ENCODE measurements at places on chromosomes 13 and 19.
A peak's percentile ranks its signal among the peaks of the same experiment; 100 is the strongest.

- DNase-seq: peak; percentile 72
Measured at GRCh38 chr13:25286308-25286968, 850 bp downstream of the MTMR6 start.

GRCh38 chr13:32447894-32448623 is 20.1 kb upstream of the N4BP2L1 start:
- peak; percentile 15 for DNase-seq

- no peak for DNase-seq
Measured at GRCh38 chr19:18427080-18427742, 8.0 kb downstream of the SSBP4 start.

DNA sequence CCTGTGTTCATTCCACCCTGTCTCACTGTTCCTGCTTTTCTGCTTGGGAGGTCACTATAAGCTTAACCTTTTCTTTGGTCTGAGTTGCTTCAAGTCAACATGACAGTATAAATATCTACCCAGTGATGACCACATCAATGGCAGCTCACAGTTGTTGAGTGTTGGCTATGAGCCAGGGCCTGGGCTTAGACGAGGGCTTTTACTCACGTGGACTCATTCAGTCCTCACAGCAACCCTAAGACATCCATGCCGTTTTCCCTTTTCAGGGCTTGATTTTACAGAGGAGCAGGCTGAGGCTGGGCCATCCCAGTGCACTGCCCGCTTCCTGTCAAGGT is 10.2 kb upstream of the CCDC97 start:
- DNase-seq: peak; percentile 44

- DNase-seq: no peak
Measured at GRCh38 chr19:46131485-46132143, 7.1 kb upstream of the IGFL3 start.

- DNase-seq: no peak
Measured at GRCh38 chr19:56176881-56177280, 1.1 kb downstream of the GALP start.

DNA sequence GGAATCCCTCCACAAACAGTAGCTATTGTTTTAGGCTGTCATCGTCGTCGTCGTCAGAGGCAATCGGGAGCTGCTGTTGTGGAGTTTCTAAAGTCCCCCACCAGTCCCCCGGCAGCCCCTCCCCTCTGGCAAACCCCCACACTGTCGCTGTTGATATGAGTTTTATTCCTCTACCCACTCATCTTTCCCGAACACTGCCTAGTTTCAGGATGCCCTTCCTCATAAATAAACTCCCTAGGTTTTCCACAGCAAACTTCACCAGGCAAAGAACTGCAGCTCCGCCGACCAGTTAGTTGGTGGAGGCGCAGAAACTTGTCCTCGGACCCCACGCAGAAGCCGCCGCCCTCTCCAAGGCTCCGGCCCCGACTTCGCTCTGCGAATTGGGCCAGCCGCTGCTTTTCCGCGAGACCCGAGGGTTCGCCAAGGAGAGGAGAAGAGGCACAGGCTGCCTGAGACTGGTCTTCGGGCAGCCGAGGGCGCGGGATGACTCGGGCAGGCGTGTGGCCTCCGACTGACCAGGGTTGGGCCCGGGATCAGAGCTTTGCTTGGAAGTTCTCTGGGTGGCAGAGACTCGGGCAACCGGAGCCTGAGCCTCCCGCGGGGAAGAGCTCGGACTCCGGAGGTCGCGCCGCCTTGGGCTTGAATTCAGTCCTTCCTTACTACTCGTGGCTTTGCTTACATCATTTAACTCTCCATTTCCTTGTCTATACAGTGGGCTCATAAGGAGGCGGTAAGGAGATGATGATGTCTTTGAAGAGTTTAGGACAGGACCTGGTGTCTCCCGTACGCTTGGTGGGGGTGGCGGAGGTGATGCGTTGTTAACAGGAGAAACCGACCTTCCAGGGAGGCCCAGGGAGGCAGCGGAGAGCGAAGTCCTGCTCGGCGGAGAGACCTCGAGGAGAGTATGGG is 7.9 kb downstream of the PDX1 start:
- no peak for DNase-seq

DNA sequence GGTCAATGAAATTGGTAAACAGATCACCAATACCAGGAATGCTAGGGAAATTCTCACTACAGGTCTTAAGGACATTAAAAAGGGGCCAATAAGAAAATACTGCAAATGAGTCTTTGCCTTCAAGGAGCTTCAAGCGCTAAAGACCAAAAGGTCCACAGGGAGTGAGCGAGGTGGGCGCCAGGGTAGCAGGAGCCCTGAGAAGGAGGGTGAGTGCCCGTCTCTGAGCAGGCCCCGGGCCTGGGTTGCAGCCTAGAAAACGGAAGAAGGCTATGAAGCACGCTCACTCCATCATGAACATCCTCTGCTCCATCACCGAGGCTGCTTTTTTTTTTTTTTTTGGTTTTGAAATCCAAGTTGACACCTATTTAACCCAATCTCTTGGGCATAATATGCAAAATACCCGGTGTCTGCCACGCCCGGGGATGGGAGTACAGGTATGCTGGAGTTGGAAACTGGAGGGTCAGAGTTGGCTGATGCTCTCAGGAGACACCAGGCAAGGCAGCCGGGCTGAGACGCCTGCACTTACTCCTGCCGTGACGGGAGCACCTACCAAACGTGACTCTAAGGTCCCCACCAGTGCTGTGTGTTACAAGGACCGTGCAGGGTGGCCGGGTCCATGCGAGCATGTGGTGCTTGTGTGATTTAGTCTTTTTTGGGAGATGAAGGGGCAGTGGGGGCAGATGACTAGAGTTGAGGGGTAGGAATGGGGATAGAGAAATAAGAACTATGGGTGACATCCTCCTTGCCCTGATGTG is 66.9 kb downstream of the KLF2 start:
- DNase-seq: no peak

DNA sequence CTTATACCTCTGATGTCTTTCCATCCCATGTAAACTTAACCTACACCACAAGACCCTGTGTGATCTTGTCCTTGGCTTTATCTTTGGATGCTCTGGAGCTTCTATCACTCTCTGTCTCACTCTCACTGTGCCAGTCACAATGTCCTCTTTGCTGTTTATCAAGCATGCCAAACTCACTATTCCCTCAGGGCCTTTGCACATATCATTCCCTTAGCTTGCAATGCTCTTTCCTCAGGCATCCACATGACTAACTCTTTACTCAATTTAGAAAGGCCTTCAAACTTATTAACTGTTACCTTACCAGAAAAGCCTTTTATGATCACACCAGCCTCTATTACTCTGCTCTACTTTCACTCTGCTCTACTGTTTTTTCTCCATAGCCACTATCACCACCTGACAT is 354.1 kb downstream of the RFC3 start:
- DNase-seq: peak; percentile 51

DNA sequence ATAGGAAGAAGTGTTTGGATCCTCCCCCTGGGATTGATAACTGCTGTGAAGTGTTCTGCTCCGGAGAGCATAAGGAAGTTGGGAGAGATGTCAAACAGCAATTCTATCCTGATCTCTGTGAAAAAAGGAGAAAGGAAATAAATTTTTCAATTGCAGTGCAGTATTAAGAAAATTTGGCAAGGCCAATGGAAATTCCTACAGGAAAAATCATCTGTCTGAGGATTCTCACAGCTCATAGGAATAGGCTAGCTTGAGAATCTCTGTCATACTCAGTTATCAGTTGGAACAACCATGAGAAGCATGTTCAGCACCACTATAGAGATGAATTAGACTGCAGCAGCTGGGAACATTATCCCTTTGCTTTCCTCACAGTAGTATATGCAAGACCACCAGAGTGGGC is 1238.9 kb upstream of the MIR17HG start:
- DNase-seq: no peak

DNA sequence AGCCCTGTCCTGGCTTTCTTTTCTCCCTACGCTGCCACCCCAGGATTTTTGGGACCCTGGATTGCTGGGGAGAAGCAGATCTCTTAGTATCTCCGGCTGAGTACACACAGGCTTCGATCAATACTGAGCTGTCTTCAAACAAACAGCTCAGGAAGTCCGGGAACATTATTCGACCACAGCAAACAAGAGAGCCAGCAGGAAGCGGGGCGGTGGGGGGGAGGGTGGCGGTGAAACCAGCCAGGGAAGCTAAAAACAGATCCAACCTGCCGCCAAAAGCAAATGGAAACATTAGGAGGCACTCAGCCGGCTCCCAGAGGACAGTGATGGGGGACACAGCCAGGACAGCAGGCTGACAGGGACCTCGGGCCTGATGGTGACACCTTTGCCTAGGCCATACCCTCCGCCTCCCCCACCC is 12.2 kb upstream of the BCAM start:
- no peak for DNase-seq

- no peak for DNase-seq
Measured at GRCh38 chr19:29162694-29163093, 50.3 kb downstream of the UQCRFS1 start.

GRCh38 chr13:89361909-89362308 is 1690.7 kb downstream of the SLITRK5 start:
- DNase-seq: no peak

- no peak for DNase-seq
Measured at GRCh38 chr13:23985060-23985459, 87.8 kb upstream of the C1QTNF9B start.

- no peak for DNase-seq
Measured at GRCh38 chr13:51822106-51822815, 18.3 kb upstream of the DHRS12 start.

- no peak for DNase-seq
Measured at GRCh38 chr19:46481947-46482346, 10.6 kb upstream of the PNMA8A start.

GRCh38 chr13:28408235-28408848 is 86.6 kb downstream of the FLT1 start:
- no peak for DNase-seq

GRCh38 chr13:85230691-85231093 is 568.5 kb downstream of the SLITRK6 start:
- no peak for DNase-seq

GRCh38 chr19:39817888-39818561 is 15.9 kb downstream of the DYRK1B start:
- DNase-seq: no peak

- DNase-seq: peak; percentile 41
Measured at GRCh38 chr19:35592226-35592625, 6.3 kb downstream of the PMIS2 start.

- DNase-seq: no peak
Measured at GRCh38 chr13:88617176-88617575, 946.0 kb downstream of the SLITRK5 start.

- no peak for DNase-seq
Measured at GRCh38 chr19:41915021-41915775, 13.1 kb downstream of the ERFL start.

DNA sequence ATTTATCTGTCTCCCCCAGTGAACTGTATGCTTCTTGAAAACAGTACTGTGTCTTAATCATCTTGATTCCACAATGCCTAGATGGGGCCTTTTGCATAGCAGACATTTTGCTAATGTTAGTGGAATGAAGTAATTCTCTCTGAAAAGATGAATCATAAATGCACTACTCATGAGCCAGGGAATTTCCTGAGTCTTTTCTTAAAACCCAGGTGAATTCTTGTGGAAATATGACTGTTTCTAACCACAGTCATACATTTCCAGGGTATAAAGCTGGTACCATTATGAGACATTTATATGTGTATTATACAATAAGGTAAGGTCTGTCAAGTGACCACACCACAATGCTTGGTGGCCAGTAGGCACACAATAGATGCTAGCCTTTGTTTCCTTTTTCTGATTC is 5.5 kb upstream of the KCTD4 start:
- DNase-seq: peak; percentile 98

DNA sequence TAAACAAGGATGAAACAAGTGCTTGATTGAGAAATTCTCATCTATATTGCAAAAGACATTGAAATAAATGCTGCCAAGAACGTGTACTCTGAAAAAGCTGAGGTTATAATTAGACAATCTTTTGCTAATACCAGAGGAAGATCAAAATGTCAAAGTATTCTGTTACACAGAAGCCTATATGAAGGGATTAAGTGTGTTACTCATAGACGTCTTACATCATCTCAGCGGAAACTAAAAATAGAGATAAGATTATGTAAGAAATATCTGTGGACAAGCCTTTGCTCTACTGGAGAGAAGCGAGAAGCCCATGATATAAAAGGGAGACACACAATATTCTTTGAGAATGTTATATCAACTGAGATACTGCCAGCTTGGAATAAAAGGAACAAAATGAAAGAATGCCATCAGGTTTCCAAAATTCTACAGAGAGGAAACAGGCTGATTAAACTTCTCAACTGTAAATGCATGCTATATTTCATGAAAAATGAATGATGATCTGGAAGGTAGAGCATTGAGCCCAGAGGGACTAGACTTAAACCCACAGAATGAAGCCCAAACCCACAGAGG is 699.0 kb downstream of the GPC5 start:
- no peak for DNase-seq

DNA sequence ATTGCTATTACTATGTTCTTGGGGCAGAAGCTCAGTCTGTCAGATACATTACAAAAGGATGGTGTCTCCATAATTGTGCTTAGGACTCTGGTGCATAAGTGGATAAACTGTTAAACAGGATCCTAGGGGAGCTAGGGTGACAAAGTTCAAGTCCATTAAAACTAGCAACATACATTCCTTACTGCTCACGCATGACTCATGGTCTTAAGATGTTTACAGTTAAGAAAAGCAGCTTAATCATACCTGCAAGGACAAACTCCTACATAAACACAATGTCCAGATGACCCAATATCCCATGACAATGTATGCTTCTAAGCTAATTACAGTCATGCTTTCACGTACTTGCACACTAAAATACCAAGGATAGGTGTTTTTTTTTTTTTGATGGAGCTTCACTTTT is 3.5 kb upstream of the ZNF701 start:
- peak; percentile 97 for DNase-seq

DNA sequence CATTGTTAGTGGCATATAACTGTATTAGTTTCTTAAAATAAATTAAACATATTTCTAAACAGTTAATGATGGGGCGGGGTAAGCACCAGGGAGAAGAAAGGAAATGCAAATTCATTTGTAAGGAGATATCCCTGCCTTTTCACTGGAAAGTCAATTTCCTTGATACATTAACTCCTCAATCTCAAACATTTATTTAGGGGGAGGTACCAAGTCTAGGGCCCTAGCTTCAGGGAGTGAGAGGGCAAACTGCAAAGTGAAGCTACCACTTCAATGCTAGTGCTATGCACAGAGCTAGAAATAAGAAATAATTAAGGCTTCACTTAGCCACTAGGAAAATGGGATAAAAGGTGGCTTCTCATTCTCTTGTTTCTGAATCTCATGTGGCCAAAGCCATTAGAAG is 115.3 kb upstream of the FNDC3A start:
- no peak for DNase-seq

DNA sequence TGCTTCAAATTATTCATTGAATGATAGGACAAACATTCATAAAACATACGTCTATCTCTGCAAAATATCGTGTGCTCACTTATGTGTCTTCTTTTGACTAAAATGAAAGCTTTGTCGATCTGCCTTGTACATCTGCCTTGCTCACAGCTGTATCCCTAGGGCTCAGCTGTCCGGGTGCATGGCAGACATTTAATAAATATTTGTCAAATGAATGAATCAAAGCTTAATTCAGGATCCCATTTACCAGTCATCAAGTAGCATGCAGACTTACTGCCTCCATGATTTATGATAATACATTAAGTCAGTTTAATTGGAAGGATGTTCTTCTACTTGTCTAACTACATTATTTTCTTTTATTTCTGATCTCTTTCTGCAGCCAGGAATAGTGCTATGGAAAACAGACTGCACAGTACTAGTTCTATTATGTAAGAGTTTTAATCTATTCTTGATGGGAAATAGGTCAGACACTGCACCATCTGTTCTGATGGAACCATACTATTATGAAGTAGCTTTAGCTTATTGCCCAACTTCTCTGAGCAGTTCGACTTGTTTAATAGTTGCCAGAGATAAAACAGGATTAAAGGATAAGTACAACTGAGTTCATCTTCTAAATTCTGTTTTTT is 13.2 kb downstream of the SLC46A3 start:
- DNase-seq: no peak

GRCh38 chr19:6501740-6502648 is at the start of gene TUBB4A:
TUBB4A (minus strand) TSS chr19:6502309; CDS start chr19:6502212, 97 bp downstream.
- DNase-seq: no peak
